ENCODE measurements at places on chromosomes 12 and 14.

DNA sequence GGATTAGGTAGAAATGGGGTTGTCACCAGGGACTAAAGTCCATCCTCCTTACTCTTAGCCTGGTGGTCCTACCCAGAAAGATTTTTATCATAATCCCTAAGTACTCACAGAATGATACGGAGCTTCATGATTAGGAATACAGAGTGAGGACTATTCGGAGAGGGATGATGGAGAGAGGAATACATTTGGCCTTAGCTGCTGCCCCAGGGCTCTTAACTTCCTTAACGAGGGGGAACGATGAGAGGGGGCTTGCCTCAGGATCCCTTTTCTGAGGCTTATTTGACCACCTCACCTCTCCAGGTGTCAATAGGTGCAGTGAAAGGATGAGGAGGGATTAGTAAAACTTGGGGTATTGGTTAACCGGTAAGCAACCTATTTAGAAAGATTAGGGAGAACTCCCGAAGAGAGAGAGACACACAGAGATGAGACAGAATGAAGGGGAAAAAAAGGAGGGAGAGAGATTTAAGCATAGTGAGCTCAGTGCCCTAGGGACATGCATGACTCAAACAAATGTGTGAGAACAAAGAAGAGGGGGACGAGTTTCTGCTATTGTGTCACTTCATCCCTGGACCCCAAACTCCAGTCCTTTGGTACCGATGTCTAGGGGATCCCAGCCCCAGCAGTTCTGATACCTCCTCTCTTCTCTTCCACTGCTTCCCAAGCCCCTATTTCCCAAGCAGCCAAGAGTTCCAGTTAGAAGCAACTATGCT, 1.1 kb downstream of the NFE2 start:
- DNase-seq = no peak

- peak; percentile 26 for DNase-seq
These were observed 23.6 kb downstream of the RASSF3 start for GRCh38 chr12:64633940-64634337.

DNA sequence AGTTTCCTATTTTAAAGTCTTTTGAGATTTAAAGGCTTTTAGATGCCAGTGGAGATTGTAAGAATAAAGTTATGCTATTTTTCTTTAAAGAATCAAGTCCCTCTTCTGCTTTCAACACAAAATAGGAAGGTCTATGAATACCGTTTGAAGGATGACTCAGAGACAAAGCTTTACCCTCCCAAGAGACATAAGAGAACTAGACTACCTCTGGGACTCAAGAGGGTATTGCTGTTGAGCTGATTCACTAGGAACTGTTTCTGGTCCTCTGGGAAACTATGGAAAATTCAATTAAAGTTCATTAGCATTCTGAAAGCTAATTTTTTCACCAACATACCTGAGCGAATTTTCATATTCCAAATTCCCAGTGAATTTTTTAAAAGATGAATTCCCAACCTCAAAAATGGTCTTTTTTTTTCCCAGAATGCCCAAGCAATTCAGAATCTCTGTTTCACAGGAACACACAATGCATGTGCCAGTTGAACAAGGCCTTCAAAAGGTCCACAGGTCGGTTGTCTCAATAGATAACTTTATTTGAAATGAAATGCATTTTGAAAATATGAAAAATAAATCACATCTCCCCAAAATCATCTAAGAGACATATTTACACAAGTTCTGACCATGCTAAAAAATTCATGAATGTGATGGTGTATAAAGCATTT, 6.5 kb downstream of the PHLDA1 start:
- no peak for DNase-seq

DNA sequence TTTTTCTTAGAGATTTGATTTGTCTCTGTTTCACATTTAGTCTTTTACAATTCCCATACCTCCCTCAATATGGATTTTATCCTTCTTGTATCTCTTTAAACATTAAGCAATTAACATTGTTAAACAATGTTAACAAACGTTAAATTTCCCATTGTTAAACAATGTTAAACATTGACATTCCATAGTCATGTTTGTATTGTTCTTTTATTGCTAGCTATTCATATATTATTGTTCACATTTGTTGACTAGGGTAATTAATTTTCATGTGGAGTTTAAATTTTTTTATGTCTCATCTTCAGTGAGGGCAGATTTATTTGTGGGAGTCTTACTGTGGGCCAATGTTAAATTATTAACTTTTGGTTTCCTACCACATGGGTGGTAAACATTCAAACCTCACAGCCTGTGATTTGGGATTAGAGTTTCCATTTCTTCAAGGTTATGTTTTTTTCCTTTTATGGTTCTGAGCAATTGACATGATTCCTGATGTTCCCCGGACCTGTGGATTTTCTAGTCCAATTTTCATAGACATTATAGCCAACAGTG, 294.3 kb downstream of the ALG10B start:
- DNase-seq = no peak

- no peak for DNase-seq
These were observed 38.2 kb upstream of the MAP1LC3B2 start for GRCh38 chr12:116520801-116521471.

DNA sequence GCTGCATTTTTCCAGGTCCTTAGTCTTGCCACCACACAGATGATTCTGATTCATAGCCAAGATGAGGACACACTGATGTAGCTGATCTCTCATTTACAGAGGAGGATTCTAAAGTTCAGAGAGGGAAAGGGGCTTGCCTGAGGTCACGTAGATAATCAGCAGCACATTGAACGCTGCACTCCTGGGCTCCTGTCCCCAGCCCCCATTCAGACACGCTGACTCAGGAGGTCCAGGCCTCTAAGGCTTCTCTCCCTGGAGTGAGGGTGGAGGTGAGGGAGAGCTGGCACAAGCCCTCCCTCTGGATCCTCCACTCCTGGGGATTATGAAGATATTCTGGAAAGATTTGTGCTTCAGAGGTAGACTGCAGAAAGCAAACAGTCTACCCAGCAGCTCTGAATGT, 10.3 kb downstream of the NFATC4 start:
- DNase-seq = no peak

GRCh38 chr14:94018308-94018707, 7.8 kb upstream of the OTUB2 start:
- DNase-seq = no peak

- no peak for DNase-seq
These were observed 27.2 kb upstream of the HSPB8 start for GRCh38 chr12:119151445-119152026.

DNA sequence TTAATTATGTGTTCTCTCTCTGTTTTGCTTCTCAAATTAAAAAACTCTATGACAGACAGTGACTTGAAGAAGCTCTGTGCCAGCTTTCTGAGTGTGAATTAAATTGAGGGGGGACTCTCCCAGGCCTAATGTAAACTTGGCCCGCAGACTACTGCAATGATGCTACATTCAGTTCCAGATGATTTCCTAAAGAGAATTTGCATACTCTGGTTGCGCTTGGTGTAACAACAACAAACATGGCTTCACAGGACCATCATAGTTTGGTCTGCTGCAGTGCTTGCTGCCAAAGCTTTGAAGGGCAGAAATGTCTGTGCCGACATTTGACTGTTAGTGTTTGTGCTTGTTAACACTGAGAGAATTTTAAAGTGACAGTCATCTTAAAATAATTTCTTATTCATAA, 25.0 kb downstream of the CFAP54 start:
- no peak for DNase-seq

GRCh38 chr12:47080725-47081502, 1.2 kb upstream of the AMIGO2 start:
- peak; percentile 60 for DNase-seq

GRCh38 chr14:68788996-68789820, 3.7 kb downstream of the ZFP36L1 start:
- DNase-seq = peak; percentile 88

GRCh38 chr12:103915306-103915705, 14.9 kb upstream of the HSP90B1 start:
- DNase-seq = no peak

DNA sequence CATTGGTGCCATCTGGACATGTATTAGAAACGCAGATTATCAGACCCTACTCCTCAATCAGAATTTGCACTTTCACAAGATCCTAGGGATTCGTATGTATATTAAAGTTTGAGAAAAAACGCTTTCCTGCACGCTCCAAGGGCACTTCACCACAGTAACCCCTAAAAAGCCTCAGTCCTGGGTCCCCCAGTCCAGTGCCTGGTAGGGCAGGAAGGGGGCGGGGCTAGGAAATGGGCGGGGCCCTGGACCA, 369 bp downstream of the DEPDC4 start:
- DNase-seq = peak; percentile 90

GRCh38 chr12:93657071-93657470, 20.1 kb upstream of the CRADD start:
- no peak for DNase-seq

GRCh38 chr14:66503532-66503931, 4.4 kb upstream of the GPHN start:
- DNase-seq = no peak

DNA sequence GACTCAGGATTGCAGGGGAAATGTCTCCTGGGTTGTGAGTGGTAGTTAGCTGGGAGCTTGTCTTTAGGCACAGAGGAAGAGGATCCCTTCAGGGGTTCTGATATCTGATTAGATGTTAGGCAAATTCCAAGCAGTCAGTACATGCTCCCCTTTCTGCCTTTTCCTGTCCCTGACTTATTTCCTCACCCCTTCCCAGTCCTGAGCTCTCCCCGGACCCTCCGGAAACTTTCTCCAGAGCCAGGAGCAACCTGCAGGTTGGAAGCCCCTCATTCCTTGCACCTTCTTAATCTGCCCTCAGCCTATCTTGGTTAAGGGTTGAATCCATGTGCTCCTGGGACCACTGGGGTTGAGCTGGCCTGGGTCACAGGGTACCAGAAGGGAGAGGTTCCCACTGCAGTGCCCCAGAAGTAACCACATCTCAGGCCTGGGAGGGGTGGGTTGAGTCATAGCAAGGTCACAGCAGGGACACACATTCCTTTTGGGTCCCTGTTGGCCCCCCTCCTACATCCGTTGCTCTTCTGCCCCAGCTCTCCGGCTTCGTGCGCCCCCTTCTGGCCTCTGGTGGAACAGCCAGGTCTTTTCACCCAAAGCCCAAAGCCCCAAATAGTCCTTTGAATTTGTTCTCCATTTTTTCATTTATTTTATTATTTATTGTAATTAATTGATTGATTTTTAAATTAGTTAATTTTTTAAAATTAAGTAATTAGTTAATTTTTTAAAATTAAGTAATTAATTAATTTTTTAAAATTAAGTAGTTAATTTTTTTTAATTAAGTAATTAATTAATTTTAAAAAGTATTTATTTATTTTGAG, 1.8 kb downstream of the IGFBP6 start:
- DNase-seq = peak; percentile 79

Measured in activated CD4-positive, alpha-beta T cell treated with anti-CD3 and anti-CD28 coated beads for 4 hours (primary cell).